ENCODE measurements at places on chromosomes 12 and 14.

- peak; percentile 38 for DNase-seq
These were observed 69.3 kb upstream of the SCN8A start for GRCh38 chr12:51521554-51522276.

DNA sequence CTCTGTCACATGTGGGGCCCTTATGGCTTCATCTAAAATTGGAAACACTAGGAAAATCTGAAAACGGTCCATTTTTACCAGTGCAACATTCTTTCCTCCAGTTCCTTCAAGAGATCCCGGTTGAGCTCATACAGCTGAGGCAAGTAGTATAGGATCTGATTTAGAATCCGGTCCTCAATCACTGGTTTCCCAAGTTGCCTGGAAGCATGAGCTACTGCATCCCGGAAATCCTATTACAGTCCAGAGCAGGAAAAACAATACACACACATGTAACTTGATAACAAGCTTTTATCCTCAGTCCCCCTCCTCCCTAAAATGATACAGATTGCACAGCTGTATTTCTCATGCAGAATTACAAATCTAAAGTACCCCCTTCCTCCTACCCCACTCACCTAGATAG, 67.9 kb upstream of the NR2C1 start:
- no peak for DNase-seq

- no peak for DNase-seq
These were observed 321.5 kb downstream of the TMEM117 start for GRCh38 chr12:44157359-44157758.

- DNase-seq: no peak
These were observed 592 bp upstream of the USP15 start for GRCh38 chr12:62259631-62259992.

- DNase-seq: no peak
These were observed 29.4 kb upstream of the OXA1L start for GRCh38 chr14:22737052-22737451.

- DNase-seq: peak; percentile 55
These were observed 82.4 kb downstream of the PPP2R5E start for GRCh38 chr14:63460680-63461369.

DNA sequence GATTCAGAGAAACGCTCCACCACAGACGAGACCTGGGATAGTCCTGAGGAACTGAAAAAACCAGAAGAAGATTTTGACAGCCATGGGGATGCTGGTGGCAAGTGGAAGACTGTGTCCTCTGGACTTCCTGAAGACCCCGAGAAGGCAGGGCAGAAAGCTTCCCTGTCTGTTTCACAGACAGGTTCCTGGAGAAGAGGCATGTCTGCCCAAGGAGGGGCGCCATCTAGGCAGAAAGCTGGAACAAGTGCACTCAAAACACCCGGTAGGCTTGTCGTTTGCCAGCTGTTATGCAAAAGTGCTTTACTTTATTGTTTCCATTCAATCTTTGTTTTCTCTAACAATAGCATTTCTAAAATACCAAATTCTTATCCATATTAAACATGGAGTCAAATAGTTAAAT, 287.3 kb downstream of the NAV3 start:
- peak; percentile 7 for DNase-seq

GRCh38 chr14:96256407-96256806, 397 bp downstream of the BDKRB1 start:
- no peak for DNase-seq

DNA sequence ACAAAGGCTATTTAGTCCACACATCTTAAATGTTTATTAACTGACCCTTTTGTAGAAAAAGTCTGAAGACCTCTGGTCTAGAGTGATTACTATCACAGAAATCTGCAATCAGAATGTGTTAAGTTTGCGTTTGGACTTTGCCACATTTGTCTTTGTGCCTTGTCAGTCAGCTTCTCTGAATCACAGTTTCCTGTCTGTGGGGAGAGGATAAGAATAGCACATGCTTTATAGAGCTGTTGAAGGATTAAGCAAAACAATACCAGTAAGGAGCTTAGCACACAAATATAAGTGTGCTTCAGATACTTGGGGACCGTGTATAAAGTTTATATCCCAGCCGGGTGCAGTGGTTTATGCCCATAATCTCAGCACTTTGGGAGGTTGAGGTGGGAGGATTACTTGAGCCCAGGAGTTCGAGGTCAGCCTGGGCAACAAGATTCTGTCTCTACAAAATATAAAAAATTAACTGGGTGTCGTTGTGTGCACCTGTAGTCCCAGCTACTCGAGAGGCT, 63.0 kb upstream of the BTG1 start:
- peak; percentile 26 for DNase-seq

- no peak for DNase-seq
These were observed 42.3 kb upstream of the EVL start for GRCh38 chr14:100022772-100023451.

GRCh38 chr12:75389061-75389460, 1.8 kb upstream of the GLIPR1L2 start:
- no peak for DNase-seq

DNA sequence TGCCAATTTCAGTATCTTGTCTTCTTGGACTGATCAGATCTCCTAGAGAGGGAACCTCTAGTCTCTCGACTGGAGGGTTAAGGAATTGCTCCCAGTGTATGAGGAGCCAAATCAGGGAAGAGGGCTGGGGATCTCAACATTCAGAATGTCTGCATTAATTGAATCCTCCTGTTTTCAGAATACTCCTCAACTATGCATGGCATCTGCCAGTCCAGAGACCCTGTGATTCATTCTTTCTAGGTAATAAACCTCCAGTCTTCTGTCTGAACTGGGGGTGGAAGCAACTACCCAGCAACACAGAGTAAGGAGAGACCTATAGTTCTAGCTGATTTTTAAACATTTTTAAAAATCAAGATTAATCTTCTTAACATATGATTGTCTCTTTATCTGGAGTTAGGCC, 92.7 kb downstream of the AKAP6 start:
- DNase-seq: no peak

DNA sequence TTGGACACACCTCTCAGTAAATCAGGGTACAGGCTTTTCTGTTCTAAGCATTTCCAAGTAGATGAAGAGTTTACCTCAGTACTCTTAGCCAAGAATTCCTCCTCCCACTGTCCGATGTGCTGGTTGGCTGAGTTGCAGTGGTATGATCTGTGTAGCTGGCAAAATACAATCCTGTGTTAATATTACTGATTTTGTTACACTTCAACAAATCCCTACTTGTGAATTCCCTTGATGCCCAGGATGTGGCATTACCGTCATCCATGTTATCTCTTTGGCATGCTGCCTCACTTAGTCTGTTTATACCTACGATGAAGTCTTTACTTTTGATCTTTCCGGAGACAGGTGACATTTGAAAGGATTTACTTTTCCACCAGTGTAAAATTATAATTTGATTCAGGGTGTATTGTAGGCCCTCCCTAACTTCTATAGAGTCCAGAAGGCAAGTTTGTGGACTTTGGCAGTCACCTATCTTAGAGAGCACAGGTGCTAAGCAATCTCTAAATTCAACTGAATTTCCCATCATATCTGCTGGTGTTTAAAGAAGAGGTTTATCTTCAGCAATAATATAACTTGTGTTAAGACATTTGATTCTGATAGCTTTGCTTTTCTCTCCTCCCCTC, 10.1 kb downstream of the CCDC196 start:
- no peak for DNase-seq

- no peak for DNase-seq
These were observed 96.2 kb downstream of the FAR2 start for GRCh38 chr12:29245246-29245645.

DNA sequence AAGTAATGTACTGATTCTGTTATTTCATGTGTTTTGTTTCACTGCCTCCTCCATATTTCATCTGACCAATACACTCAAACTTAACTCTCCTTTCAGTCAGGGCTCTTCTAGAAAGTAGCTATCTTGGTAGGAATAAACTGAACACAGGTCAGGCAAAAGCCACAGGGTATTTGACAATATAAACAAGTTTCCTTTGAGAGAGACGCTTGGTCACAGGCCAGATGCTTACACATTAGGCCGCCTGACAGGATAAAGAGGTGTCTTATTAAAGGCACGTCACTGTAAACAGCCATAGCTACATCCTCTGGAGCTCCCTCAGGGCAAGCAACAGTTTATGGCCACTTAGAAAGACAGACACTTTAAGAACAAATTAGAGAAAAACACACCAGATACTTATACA, 607.5 kb downstream of the SLC6A15 start:
- no peak for DNase-seq

- DNase-seq: no peak
These were observed 43.0 kb upstream of the SYCP3 start for GRCh38 chr12:101782273-101782731.

- no peak for DNase-seq
These were observed 12.0 kb downstream of the TMTC1 start for GRCh38 chr12:29771786-29772185.

DNA sequence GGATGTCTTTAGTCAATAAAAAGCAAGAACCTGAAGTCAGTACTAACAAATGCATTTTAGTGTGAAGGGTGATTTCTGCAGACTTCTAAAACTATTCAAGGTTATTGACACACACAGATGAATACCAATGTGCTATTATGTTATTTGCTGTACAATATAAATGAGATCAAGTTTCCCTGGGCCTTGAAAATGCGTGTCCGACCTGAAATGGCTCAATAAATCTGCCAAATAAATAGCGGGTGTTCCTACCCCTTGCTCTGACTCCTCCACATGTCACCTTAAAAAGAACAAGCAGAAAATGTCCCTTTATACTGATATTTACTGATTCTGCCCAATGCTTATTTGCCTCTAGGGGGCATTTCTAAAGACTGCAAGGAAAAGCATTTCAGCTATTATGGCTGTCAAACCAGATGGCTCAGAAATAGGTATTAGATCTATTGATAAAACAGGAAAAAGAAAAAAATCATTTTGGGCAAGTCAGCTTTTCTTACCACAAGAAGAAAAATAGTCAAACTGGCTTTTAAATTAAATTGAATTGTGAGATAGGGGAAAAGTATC, 367.3 kb upstream of the KITLG start:
- peak; percentile 2 for DNase-seq

- DNase-seq: no peak
These were observed 25.8 kb upstream of the NUDT14 start for GRCh38 chr14:105206873-105207272.

DNA sequence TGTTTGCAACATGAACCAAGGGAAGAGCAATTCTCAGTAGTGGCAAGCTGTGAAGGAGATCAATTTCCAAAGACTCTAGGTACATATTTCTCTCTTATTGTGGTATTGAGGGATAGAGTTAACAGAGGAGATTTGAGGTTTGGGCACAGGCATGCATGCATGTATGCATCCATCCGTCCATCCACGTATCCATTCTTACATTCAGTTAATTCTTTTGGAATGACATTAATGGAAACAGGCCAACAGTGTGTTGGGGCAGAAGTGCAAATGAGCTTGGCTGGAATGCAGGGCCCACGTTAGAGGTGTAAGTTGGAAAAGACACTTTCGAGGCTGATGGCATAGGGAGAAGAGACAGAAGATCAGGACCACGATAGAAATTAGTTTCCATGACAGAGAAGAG, 216.9 kb upstream of the PELI2 start:
- DNase-seq: no peak

- DNase-seq: no peak
These were observed 151.9 kb upstream of the ABCD2 start for GRCh38 chr12:39771456-39771855.

DNA sequence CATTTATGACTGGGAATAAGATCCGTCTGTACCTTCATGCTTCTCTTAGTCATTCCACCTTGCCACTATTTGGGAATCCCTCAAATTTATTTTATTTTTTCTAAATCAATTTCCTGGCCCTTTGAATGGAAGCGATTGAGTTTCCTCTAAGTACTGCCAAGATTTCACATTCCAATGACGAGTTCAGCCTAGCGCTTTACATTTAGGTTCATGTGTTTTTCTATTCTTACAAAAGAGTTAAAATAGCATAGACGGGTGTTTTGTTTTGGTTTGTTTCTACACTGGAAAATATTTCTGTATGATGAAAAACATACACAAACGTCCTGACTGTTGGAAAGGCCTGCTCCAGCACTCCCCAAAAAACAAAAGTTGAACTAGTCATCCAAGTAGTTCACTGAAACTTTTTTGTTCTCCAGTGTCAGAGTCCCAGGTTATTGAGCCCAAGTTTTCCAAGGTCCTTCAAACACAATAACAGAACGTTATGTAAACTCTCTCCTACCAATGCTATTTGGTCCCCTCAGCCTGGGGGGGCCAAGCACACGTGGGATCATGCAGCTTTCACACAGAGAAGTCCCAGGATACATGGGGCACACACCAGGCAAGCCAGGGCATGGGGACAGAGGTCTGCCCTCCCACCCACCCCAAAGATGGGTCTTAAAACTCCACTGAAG, 74.8 kb upstream of the FOXN3 start:
- DNase-seq: no peak

DNA sequence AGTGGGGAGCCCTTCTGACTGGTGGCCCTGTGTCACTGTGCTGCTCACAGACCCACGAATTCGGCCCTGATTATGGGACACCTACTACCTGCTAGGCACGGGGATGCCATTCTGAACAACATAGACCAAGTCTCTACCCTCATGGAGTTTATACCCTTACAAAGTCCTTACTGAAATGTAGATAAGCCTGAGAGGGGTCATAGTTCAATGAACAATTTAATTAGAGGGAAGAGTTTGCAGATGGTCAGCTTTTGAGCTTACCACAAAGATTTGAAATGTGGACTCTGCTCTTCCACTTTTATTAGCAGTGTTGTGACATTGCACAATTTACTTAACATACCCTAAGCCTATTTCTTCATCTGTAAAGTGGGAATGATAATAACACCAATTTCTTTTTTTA, 161.1 kb downstream of the MYRFL start:
- DNase-seq: no peak

- DNase-seq: peak; percentile 98
These were observed at the start of gene SRSF5 for GRCh38 chr14:69766984-69767368. TSS of gene SRSF5 (plus strand) at chr14:69767142. CDS start at chr14:69768157, 1,015 bp downstream.

GRCh38 chr12:100159391-100160104, 16.9 kb upstream of the BLTP3B start:
- no peak for DNase-seq

GRCh38 chr14:103849151-103849886, 1.9 kb upstream of the PPP1R13B start:
- DNase-seq: no peak

DNA sequence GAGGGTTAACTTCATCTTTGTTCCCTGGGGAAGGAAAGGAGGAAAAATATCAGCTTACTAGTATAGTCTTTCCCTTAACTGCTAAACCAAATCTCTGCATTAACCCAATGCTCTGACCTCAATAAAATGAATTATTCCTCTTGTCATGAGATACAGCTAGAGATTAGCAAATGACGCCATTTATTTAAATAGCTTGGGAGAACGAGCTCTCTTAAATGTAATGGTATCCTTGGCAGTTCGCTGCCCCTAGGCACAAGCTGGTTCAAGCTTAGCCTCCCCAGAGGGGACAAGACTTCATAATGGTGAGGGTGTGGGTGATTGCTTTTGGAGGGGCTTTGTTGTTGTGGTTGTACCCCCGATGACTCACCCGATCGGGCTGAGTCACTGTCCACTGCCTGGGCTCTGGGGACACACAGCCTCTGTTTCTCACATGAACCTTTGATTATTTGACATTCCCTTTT, 19.6 kb downstream of the FNTB start:
- no peak for DNase-seq

- DNase-seq: no peak
These were observed 2.4 kb upstream of the RXYLT1 start for GRCh38 chr12:63777340-63777739.

- no peak for DNase-seq
These were observed 333.3 kb downstream of the SLC16A7 start for GRCh38 chr12:59929110-59929509.

- no peak for DNase-seq
These were observed at the start of gene SLC25A47 for GRCh38 chr14:100323121-100323941. TSS of gene SLC25A47 (plus strand) at chr14:100323339. CDS start at chr14:100323415, 76 bp downstream.

GRCh38 chr12:131885543-131886057, 8.8 kb upstream of the ULK1 start:
- no peak for DNase-seq
